Esophagus muscularis mucosa (tissue), 4 donors: ENCODE measurements at places on chromosomes 13 and 19. TPM values are rescaled to one million over a fixed set of nuclear protein-coding genes. Genes with fewer than 3 reads are reported as not detected.

The TNFAIP8L1 gene
- total RNA-seq = 11.6 TPM

The TGDS gene
- total RNA-seq = 7.5 TPM

The INSR gene
- 102 TPM for total RNA-seq

The ZNF296 gene
- 0.17 TPM for total RNA-seq

GRCh38 chr13:58461217-58461616 lies 829.7 kb downstream of the PCDH17 start:
- H3K4me1 ChIP-seq = no peaks in the 10 kb centered on the region
- H3K27ac ChIP-seq = no peak overlapping the region
- no peak for DNase-seq
- no peaks in the 10 kb centered on the region for H3K36me3 ChIP-seq
- no peaks in the 10 kb centered on the region for H3K27me3 ChIP-seq

DNA sequence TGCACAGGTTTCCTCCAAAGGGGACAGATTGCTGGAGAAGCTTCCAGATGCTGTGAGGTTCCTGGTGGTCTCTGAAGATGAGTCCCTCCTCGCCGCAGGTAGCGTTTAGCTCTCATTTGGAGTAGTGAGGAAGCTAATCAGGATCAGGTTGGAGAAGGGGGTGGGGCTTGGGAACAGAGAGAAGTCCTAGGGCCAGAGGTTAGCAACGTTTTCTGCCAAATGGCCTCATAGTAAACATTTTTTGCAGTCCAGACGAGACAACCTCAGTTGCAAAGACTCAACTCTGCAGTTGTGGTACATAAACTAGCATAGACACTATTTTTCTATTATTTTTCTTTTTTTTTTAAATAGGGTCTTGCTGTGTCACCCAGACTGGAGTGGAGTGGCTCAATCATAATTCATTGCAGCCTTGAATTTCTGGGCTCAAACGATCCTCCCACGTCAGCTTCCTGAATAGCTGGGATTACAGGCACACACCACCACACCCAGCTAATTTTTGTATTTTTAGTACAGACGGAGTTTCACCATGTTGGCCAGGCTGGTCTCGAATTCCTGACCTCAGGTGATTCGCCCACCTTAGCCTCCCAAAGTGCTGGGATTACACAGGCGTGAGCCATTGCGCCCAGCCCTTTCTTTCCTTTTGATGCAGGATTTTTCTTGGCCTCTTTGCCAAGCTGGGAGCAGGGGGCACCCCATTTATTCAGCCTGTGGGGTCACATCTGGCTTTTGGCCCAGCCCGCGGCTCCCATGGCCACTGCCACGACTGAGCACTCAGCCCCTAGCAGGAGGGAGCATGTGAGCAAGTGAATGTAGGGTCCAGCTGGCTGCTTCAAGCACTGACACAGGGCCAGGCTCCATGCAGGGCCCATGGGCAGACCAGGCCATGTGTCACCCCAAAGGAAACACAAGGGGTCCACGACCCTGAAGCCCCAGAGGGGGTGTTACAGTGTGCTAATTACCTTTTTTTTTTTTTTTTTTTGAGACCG lies 34.4 kb upstream of the SIN3B start:
- no peak for DNase-seq
- no peaks in the 10 kb centered on the region for H3K27me3 ChIP-seq
- H3K4me3 ChIP-seq = no peak overlapping the region

- peaks cover 19% of the 10 kb centered on the region for H3K4me1 ChIP-seq
- H3K36me3 ChIP-seq = no peaks in the 10 kb centered on the region
- no peak overlapping the region for H3K27ac ChIP-seq
- no peak overlapping the region for H3K4me3 ChIP-seq
- no peak for DNase-seq
Measured at GRCh38 chr19:48120505-48120904, 9.9 kb upstream of the PLA2G4C start.

DNA sequence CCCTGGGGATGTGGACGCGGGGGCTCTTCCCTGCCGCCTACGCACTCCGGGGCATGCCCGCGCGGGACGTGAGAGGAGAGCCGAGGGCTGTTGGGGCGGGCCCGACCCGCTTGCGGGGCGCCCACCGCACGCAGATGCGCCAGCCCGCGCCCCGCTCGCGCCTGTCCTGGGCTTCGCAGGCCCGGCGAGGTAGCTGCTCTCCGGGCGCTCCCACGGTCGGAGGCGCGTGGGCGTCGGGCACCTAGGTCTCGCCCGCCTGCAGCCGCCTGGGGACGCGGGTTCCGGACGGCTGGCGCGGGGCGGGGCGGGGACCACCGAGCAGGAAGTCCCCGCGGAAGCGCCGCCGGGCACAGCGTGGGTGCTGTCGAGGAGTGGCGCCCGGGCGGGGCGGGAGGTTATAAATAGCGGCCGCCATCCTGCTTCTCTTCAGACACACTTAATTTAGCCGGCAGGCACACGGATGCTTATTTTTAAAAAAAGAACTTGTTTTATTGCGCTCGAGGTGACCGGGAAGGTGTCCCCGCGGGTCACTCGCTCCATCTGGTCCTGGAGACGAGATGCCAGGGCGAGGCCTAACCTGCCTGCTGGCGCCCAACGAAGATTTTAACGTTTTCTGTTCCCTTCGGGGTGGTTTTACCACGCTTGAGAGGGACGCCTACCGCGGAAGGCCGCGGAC lies 561 bp upstream of the GJA3 start:
- no peak for DNase-seq
- H3K4me1 ChIP-seq = peaks cover 21% of the 10 kb centered on the region
- no peak overlapping the region for H3K27ac ChIP-seq
- H3K36me3 ChIP-seq = no peaks in the 10 kb centered on the region
- H3K27me3 ChIP-seq = peaks cover 49% of the 10 kb centered on the region
- H3K4me3 ChIP-seq = peak overlapping the region; percentile 47

DNA sequence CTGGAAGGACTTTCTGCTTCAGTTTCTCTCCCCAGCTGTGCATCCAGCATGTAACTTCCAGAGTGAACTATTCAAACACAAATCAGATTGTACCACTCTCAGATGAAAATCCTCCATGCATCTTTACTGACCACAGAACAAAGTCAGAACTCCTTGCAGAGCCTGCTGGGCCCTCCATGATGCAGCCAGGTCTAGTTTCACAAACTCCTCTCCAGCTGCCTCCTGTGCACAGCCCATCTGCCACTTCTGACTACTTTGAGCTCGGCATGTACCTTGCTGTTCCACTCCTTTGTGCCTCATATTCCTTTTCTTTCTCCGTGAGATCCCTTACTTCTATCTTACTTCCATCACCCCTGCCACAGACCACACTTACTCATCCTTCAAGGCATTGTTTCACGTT lies 31.4 kb downstream of the NALCN start:
- H3K4me1 ChIP-seq = no peaks in the 10 kb centered on the region
- no peak for DNase-seq

- H3K36me3 ChIP-seq = no peaks in the 10 kb centered on the region
- peaks cover 41% of the 10 kb centered on the region for H3K4me1 ChIP-seq
- DNase-seq = no peak
- H3K27ac ChIP-seq = peak overlapping the region; percentile 59
- H3K27me3 ChIP-seq = no peaks in the 10 kb centered on the region
Measured at GRCh38 chr13:40982772-40983171, 36.3 kb downstream of the ELF1 start.

- H3K4me1 ChIP-seq = peaks cover 14% of the 10 kb centered on the region
- no peak overlapping the region for H3K4me3 ChIP-seq
- H3K27ac ChIP-seq = no peak overlapping the region
- DNase-seq = peak; percentile 55
- no peaks in the 10 kb centered on the region for H3K27me3 ChIP-seq
- no peaks in the 10 kb centered on the region for H3K36me3 ChIP-seq
Measured at GRCh38 chr13:39494006-39494405, 109.0 kb downstream of the LHFPL6 start.

GRCh38 chr19:54203151-54203611 lies 2.5 kb downstream of the RPS9 start:
- H3K4me1 ChIP-seq = peaks cover 75% of the 10 kb centered on the region
- peaks cover 46% of the 10 kb centered on the region for H3K36me3 ChIP-seq
- DNase-seq = no peak

GRCh38 chr13:24875566-24875965 lies 111.6 kb downstream of the RNF17 start:
- H3K27me3 ChIP-seq = no peaks in the 10 kb centered on the region
- peak; percentile 34 for DNase-seq
- no peaks in the 10 kb centered on the region for H3K36me3 ChIP-seq
- no peak overlapping the region for H3K4me3 ChIP-seq
- no peak overlapping the region for H3K27ac ChIP-seq

DNA sequence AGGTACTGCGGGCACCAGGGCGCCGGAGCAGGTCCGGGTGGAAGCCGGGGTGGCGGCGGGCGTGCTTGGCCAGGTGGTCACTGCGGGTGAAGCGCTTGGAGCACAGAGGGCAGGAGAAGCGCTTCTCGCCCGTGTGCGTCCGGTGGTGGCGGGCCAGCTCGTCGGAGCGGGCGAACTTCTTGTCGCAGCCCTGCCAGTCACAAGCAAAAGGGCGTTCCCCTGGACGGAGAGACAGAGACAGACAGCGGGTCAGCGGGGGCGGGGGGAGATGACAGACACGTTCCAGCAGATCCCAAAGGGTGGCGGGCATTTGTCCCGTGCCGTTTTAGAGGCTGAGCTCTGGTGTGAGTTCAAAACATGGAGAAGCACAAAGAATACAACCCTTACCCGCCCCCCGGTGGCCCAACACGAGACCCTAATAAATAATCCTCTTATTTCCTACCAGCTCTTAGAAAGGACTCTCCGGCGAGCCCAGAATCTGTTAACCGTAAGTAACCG lies 6.3 kb upstream of the REXO1 start:
- peak overlapping the region; percentile 65 for H3K4me3 ChIP-seq
- peak overlapping the region; percentile 80 for H3K27ac ChIP-seq
- peaks cover 85% of the 10 kb centered on the region for H3K4me1 ChIP-seq
- no peaks in the 10 kb centered on the region for H3K36me3 ChIP-seq
- no peak for DNase-seq

DNA sequence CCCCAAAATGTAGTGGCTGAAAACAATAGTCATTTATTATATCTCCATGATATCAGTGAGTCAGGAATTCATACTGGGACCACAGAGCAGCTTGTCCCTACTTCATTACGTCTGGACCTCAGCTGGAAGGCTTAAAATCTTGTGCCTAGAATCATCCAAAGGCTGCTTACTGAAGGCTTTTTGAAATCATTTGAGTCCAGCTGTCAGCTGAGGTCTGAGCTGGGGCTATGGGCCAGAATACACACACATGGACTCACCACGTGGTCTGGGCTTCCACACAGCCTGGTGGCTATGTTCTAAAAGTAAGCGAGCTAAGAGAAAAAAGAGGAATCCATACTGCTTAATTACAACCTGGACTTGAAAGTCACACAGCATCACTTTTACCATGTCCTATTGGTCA lies 209.2 kb downstream of the KCTD12 start:
- no peak overlapping the region for H3K4me3 ChIP-seq
- no peaks in the 10 kb centered on the region for H3K4me1 ChIP-seq
- peak; percentile 85 for DNase-seq

DNA sequence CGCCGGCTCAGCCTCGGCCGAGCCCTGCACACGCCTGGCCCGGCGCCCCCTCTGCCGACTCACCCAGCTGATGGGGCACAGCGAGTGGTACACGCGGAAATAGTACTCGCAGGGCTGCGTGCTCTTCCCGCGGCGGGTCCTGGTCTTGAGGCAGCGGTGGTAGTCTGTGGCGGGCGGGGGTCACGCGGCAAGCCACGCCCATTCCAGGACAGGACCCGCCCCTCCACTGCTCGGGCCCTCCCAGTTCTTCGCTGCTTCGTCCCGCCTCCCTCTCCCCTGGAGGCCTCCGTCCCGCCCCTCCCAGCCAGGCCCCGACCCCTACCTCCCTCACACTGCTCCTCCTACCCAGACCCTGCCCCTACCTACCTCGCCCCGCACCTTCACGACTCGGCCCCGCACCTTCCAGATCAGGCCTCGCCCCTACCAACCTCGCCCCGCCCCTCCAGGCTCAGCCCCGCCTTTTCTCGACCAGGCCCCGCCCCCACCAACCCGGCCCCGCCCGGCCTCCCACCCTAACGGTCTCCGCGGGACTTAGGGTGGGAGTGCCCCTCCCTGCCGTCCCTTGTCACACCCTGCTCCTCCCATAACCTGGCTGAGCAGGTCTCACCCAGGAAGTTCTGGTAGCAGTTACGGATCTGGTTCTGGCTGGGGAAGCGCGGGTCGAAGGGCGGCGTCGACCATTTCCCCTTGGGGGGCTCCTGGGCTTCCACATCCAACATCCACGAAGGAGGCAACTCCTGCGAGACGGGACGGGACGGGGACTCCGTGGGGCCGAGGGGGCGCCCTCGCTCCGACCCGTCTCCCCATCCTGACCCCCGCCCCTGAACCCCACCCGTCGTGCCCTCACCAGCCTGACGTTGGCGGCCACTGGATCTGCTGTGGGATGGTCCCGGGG lies 469 bp downstream of the COX6B2 start:
- H3K27ac ChIP-seq = no peak overlapping the region
- no peak for DNase-seq
- H3K36me3 ChIP-seq = no peaks in the 10 kb centered on the region
- peaks cover 91% of the 10 kb centered on the region for H3K27me3 ChIP-seq

- H3K36me3 ChIP-seq = no peaks in the 10 kb centered on the region
- no peaks in the 10 kb centered on the region for H3K27me3 ChIP-seq
- no peak overlapping the region for H3K4me3 ChIP-seq
- peaks cover 8% of the 10 kb centered on the region for H3K4me1 ChIP-seq
- no peak overlapping the region for H3K27ac ChIP-seq
Measured at GRCh38 chr13:73934215-73934641, 200.0 kb downstream of the KLF12 start.

DNA sequence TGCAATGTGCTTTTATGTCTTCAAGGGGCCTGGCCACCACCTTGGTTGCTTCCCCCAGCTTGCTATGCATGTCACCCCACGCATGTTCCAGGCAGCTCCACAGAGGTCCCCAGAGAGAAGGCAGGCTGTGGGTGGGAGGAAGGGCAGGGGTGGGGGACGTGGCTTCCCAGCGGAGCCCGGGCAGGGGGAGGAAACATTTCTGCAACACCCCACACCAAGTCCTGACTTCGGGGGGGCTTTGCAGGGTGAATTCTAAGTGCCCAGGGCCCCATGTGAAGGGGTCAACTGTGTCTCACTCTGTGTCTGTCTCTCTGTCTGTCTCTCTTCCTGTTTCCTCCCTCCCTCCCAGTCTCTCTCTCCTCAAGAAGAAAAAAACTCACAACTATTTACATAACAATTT lies 39.6 kb downstream of the LTBP4 start:
- no peaks in the 10 kb centered on the region for H3K27me3 ChIP-seq
- peaks cover 34% of the 10 kb centered on the region for H3K4me1 ChIP-seq
- H3K4me3 ChIP-seq = no peak overlapping the region
- no peaks in the 10 kb centered on the region for H3K36me3 ChIP-seq
- peak overlapping the region; percentile 19 for H3K27ac ChIP-seq
